ENCODE measurements at places on chromosomes 13 and 19.

DNA sequence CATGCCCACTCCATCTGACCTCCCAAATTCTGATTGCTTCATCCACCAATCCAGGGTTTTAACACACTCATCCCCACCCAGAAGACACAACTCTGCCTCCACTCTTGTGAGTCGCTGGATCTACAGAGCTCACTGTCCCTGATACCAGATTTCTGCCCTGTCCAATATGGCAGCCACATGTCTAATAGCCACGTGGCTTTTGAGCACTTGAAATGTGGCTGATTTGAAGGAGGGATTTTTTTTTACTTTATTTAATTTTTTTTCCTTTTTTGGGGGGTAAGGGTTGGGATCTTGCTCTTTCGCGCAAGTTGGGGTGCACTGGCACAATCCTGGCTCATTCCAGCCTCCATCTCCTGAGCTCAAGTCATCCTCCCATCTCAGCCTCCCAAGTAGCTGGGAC is 24.8 kb upstream of the OLFM2 start:
- DNase-seq: no peak

- DNase-seq: no peak
Measured at GRCh38 chr13:46530084-46530935, 22.7 kb upstream of the LRCH1 start.

DNA sequence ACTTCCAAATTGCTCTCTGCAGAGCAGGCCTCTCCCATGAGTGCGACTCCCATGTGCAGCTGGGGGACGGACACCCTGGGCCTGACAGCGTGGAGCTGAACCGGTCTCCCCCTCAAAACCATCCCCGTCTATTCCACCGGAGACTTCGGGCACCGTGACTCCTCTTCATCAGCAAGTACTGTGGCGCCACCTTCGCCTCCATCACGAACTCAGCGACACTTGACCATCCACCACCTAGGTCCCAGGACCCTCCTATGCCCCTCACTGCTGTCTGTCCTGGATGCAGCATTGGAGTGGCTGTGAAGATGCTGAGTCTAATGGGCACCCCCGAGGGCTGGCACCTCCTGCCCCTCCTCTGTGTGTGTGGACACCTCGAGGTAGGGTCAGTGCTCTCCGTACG is 20.6 kb downstream of the CILP2 start:
- no peak for DNase-seq

DNA sequence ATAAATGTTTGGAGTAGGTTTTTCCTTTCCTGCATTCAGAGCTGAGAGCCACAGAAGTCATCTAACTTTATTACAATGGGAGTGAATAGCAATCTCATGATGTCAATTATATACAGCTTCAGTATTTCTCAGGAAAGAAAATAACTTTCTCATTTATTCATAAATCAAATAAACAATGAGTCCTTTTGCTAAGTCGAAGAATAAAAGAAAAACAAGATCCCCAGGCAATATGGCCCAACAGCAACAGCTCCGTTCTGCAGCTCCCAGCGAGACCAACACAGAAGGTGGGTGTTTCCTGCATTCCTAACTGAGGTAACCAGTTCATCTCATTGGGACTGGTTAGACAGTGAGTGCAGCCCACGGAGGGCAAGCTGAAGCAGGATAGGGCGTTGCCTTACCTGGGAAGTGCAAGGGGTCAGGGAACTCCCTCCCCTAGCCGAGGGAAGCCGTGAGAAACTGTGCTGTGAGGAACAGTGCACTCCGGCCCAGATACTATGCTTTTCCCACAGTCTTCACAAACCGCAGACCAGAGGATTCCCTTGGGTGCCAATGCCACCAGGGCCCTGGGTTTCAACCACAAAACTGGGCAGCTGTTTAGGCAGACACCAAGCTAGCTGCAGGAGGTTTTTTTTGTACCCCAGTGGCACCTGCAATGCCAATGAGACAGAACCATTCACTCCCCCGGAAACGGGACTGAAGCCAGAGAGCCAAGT is 128.2 kb downstream of the SLITRK1 start:
- no peak for DNase-seq

DNA sequence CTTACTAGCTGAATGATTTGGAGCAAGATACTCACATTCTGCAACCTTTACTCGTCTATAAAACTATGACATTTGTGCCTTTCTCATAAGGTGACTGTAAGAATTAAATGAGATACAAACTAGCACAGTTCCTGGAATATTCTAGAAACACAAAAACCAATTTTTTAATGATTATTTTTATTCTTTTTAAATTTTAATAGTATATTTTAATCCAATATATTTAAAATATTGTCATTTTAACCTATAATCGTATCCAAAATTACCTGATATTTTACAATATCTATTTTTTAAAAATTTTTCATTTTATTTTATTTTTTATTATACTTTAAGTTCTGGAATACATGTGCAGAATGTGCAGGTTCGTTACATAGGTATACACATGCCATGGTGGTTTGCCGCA is 238.1 kb downstream of the OLFM4 start:
- no peak for DNase-seq

DNA sequence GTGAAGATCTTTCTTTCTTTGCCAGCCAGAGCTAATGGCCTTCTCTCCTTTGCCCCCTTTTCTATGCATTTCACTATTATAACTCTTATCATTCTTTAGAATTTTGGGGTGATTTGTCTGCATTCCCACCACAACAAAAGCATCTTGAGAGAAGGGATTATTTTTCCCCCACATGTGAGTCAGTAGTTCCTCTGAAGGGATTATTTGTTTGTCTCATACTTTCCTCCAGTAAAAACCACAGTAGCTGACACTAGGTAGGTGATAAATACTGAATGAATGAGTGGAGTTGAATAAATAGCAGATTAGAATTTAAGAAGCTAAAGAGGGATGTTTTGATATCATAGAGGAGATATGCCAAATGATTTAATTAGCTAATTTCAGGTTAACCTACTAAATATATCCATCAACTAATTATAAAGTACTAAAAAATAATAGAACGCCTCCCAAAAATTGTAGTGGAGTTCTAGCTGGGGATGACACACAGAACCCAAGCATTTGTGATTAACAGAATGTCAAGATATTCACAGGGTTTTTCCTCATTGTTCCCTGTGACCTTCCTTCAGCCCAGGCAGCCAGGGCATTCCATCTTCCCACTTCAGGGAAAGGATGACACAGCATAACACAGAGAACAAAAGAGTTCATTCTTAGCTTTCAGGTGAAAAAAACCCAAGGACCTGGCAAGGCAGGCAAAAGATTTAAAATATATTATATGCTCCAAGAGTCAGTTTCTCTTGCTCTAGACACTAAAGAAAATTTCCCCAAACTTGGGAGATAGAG is 3.5 kb upstream of the TBC1D4 start:
- no peak for DNase-seq
